ENCODE measurements at places on chromosomes 6 and 20.

- DNase-seq: no peak
Observed at GRCh38 chr6:3664625-3665041, 86.9 kb downstream of the PXDC1 start.

DNA sequence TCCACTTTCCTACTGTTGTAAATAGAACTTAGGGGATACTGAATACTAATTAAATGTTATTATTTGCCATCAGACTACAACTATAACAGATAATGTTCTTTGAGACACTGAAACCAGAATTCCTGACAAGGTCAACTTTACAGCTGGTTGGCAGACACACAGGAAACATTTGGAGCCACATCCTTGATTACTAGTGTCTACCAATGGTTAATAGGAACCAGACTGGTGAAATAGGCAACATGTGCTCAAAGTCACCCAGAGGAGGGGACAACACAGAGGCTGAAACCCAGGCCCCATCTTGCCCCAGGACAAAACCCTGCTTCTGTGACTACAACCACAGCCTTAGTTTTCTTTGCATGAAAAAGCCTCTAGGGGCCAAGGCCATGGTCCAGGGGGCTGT lies 47.8 kb upstream of the NT5E start:
- no peak for DNase-seq

GRCh38 chr6:22467645-22468044 lies 101.7 kb upstream of the HDGFL1 start:
- no peak for DNase-seq

- no peak for DNase-seq
Observed at GRCh38 chr6:116381000-116381399, 10.3 kb downstream of the DSE start.

GRCh38 chr20:33830371-33830770 lies 19.2 kb downstream of the CHMP4B start:
- DNase-seq: no peak

GRCh38 chr6:120671519-120671918 lies 662.8 kb downstream of the TBC1D32 start:
- DNase-seq: no peak

- DNase-seq: no peak
Observed at GRCh38 chr6:31144296-31144969, 5.6 kb upstream of the PSORS1C2 start.

DNA sequence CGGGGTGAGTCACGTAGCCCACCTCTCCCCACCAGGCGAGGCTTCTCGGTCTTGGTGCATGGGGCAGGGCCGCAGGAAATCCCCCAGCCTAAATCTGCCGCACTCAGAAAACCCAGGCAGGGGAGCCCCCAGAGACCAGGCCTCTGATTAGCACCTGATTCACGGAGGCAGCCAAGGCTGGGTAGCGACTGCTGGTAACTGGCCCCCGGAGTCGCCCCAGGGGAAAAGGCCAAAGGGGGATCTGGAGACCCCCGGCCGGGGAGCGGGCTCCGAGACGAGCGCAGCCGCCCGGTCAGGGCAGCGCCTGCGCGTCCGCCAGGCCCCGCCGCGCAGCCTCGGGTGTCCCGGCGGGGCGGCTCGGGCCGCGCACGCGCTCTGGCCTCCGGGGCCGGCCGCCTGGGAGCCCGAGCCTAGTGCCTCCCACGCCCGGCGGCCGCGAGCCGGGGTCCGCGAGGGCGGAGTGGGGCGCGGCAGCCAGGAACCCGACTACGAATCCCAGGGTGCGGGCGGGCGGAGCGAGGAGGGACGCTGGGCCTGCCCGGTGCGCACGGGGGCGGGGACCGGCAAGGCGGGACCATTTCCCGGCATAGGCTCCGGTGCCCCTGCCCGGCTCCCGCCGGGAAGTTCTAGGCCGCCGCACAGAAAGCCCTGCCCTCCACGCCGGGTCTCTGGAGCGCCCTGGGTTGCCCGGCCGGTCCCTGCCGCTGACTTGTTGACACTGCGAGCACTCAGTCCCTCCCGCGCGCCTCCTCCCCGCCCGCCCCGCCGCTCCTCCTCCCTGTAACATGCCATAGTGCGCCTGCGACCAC lies at the start of gene DUSP22:
Gene DUSP22, plus strand, starts transcription at position 791 of the 809 bp plus-strand sequence. CDS start 53 bp downstream, outside the sequence.
- peak; percentile 95 for DNase-seq

- peak; percentile 22 for DNase-seq
Observed at GRCh38 chr6:10951675-10952282, 64.9 kb downstream of the SYCP2L start.

DNA sequence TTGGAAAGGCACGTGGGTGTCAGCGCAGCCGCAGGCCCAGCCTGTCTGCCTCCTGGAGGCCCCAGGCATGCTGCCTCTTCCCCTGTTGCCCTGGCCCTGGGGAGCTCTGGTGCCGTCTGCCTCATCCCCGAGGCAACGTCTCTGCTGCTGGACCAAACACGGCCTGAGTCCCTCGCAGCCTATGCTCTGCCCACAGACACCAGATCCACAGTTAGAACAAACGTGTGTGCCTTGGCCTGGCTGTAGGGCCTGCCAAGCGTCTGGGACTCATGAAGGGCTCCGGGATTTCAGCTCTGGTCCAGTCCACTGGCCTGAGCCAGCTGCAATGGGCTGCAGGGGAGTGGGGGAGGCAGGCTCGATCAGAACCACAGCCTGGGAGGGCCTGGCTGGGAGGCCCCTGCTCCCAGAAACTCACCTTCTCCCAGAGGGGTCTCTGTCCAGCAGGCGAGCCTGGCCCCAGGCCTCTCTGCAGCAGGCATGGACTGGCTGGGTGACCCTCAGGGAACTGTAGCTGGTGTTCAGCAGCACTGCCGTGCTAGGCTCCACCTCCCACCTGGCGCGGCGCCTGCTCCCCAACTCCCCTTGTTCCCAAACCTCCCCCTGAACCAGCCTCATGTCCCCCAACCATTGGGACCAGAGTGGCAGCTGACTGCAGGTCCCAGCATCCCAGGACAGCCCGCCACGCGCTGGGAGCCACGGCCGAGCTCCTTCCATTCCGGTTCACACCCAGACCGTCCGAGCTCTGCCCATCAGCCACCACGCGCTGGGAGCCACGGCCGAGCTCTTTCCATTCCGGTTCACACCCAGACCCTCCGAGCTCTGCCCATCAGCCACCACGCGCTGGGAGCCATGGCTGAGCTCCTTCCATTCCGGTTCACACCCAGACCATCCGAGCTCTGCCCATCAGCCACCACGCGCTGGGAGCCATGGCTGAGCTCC lies 197.0 kb downstream of the DLL1 start:
- DNase-seq: no peak

GRCh38 chr20:50152394-50153152 lies 950 bp downstream of the PEDS1 start:
- DNase-seq: peak; percentile 27

DNA sequence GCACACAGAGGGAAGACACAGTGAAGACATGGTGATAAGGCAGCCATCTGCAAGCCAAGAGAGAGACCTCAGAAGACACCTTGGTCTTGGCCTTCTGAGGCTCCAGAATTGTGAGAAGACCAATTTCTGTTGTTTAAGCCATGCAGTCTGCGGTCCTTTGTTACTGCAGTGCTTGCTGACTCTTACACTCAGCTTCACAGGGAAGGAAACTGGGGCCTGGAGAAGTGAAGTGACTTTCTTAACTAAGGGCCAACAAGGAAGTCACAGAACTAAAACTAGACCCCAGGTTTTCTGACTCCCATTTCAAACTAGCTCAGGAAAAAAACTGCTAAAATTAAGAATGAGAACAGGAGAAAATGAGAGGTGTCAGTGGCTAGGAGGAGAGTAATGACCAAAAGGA lies 74.3 kb downstream of the TNFRSF21 start:
- DNase-seq: no peak

DNA sequence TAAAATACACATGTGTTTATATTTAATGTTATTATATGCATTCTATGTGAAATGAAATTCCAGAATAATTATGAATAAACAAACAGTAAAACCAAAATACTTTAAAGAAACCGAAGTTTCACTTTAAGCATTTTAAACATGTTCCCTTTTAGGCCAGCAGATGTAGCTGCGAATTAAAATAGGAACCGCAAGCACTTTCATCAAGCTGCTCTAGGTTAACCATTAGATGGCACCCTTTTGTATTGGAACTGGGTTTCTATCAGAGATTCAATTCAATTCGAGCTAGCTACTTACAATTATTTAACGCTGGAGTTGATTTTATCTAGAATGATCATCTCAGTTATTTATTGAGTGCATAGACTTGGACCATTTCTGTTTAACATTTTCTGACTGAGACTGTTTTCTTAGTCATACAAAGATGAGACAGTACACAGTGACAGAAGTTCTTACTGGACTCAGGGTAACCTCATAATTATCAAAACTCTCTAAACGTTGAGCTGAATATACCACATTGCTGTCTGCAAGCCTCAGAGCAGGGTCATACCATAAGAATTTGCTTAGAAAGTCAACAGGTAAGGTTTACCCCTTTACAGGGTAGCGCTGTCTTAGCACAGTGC lies 8.5 kb downstream of the TMEM242 start:
- DNase-seq: peak; percentile 79

- peak; percentile 45 for DNase-seq
Observed at GRCh38 chr6:118893064-118893806, 717 bp upstream of the ASF1A start.

DNA sequence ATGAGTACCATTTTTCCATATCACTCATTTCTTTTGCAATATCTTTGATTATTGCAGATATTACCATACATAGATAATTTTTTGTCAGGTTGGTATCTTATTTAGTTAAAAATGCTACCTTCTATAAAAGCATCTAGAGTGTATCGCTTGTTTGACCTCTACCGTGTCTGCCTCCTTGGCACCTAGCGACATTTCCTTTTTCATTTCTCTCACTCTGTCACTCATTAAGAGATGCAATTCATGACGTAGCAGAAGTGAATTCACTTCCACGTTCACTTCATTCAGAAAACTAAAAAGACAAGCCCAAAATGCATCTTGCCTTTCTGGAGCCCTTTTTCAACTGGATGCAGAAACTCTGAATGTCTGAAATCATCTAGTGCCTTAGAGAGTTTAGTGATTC lies 172.9 kb downstream of the MMS22L start:
- DNase-seq: no peak

- no peak for DNase-seq
Observed at GRCh38 chr6:167996424-167997199, 859 bp upstream of the KIF25 start.

DNA sequence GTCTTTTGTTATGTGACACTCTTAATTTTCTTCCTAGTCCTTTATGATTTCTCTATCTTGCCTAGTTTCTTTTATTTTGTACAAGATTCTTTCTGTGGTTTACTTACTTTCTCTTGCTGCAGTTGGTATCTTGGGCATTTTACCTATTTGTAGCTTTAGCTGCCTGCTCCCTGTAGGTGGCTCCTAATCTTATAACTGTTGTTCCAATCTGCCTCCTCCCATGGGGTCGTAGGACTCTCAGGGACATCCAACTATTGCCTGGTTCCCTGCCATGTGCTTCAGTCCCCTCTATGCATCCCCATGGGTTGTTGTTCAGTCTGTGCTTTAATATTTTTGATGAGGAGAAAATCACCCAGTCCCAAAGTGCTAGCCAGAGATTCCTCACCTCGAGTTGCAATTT lies 31.4 kb downstream of the RIN2 start:
- DNase-seq: no peak

DNA sequence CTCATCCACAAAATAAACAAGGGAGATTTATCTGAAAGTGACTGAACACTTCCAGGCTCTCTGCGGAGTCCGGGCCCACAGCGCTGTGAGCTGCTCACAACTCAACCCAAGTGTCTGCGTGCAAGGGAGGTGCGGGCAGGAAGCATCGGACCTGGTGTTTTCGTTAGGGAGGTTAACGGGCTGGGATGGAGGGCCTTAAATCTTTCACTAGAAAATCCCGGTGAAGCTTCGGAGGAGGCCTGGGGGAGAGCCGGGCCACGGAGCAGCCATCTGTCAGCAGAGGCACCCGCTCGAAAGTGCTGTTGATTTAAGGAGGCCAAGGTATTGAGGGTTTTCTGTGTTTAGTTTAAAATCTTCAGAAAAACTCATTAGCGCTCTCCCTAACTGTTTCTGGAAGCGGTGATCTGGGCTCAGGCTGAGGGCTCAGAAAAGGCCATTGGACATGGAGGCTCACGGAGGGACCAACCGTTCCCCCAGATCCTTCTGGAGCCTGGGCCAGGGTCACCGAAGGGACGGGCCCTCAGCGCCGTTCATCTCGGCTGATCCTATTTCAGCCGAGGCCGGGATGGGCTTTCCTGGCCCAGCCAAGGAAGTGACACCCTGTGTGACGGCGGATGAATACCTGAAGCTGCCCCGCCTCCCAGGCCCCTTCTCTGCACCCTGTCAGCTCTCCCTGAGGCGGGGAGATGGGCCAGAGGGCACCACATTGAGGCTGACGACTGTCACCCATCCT lies 20.7 kb downstream of the GATA5 start:
- no peak for DNase-seq

- DNase-seq: no peak
Observed at GRCh38 chr6:5173810-5174209, 86.9 kb downstream of the LYRM4 start.

GRCh38 chr6:36809941-36810803 lies 29.1 kb downstream of the CPNE5 start:
- no peak for DNase-seq

DNA sequence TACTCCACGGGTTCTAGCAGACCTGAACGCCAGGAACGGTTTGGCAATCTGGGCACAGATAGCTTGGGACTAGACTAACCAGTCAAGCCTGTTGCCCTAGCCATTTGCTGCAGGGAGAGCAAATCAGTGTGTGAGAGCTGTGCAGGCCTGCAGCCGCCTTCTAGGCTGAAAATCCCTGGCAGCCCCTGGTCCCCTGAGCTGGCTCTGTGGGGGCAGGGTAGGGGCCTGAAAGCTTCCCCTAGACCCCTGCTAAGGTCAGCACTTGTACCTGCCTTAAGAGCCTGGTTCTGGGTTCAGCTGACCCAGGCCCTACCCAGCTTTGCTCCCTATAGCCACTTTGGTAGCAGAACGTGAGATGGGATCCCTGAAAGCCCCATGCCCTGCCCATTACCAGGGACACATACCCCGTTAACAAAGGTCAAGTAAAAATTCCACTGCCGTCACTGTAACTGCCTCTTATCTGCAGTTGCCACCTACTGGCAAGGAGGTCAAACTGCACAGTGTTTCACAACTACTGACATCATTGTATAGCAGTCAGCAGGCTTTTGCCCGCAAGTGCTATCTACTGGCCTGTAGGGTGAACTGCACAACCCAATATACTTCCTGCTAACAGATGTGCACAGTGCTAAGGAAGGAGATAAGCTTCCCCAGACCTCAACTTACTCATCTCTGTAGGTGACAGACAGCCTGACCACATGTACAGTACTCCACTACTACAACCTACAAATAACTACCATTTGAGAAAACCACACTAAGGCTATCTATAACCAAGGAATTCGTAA lies 95.1 kb upstream of the OLIG3 start:
- DNase-seq: peak; percentile 72
